Activated naive CD4-positive, alpha-beta T cell treated with Interleukin-2 at 50 U/mL for 16 hours (primary cell): ENCODE measurements at places on chromosomes 2 and 18.
A peak's percentile ranks its signal among the peaks of the same experiment; 100 is the strongest.

- no peak for DNase-seq
Observed at GRCh38 chr2:218855305-218856166, 4.1 kb upstream of the WNT6 start.

DNA sequence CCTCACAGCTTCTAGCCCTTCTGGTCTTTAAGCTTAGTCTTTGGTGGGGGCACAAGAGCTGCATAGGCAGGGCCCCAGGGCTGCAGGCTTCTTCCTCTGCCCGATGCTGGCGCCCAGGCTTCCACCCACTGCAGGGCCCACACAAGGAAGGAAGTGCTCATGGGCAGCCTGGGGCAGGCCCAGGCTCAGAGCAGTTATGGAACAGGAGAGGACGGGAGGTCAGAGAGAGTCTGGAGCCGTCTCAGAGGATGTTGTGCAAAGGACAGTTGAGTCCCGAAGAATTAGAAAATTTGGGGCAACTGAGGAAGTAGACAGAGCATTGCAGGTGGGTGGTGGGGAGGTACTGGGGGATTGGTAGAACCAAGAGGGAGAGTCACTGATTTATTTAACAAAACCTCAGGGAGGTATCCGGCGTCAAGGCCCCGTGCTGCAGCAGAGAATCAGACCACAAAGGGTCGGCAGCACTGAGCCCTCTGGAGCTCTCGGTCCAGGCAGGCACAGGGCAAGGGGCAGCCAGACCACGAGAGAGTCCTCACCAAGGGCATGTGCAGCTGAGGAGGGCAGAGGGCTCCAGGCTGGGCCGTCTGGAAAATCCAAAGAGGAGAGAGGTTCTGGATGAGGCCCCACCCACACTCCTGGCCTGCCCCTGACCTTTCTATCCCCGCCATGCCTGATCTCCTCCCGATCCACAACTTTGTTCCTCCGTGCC is 110.8 kb upstream of the GLI2 start:
- no peak for DNase-seq

DNA sequence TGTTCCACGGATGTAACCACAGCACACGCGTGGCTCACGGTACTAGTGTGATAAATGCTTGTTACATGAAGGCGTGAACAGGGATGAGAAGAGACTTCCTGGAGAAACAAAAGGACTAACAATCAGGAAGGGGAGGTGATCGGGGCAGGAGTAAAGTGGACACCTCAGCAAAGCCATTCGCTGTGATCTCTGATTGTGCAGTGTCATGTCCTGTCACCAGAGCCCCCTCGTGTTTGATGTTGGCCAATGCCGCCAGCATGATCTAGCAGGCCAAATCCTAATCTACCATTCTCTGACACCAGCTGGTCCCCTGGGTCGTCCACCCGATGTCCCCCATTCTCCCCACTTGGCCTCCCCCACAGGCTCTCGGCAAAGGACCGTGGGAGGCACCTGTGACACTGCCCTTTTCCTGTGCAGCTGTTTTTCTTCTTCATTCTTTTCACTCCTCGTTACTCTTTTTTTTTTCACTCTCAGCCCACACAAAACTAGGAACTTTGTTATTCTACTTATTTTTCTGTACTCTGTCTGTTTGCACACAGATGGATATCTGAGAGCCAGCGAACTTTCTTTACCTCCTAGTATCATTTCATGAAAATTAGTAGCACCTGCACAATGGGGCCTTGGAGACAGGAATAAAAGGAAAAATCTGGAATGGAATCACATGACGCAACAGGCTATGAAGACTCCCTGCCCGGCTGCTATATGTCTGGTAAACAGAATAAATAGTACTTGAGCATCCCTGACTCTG is 146.8 kb downstream of the TGIF1 start:
- peak; percentile 66 for DNase-seq

- DNase-seq, result no peak
Observed at GRCh38 chr18:51123481-51123880, 74.0 kb downstream of the MEX3C start.

- no peak for DNase-seq
Observed at GRCh38 chr2:15298770-15299169, 262.4 kb downstream of the NBAS start.

- no peak for DNase-seq
Observed at GRCh38 chr18:58993260-58993659, 128.6 kb downstream of the ZNF532 start.

DNA sequence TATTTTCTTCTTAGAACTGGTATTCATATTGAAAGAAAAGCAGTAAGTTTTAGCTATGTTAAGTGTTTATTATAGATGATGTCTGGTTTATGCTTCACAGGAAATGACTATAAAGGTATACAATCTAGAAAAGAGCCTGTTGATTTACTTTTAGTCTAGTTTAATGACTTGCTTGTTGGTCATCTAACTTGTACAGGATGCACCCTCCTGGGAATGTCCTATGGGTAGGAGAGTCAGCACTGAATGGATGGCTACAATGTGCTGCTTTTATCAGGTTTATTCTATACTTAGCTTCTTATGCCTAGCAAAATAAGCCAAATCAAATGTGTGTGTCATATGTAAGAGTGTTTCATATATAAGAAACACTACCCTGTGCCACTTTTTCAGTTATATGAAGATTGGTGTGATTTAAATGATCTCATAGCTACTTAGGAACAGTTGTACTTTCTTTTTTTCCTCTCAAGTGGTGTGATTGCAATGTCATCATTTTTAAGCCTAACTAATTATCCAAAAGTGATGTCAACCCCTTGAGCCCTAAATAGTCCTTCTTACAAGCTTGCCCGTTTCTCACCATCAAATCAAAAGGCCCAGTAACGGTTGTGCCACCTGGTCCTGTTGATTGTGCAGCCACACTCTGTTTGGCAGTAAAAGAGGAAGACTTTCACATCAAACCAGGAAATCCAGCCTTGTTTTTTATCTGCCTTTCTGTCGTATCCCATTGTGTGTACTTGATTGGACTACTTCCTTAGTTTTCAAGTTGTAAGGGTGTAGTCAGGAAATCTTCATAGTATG is 176.0 kb downstream of the DIS3L2 start:
- no peak for DNase-seq

- DNase-seq, result no peak
Observed at GRCh38 chr2:102672107-102672776, 52.9 kb downstream of the SLC9A2 start.

- DNase-seq, result peak; percentile 13
Observed at GRCh38 chr2:180980943-180981911, 822 bp downstream of the UBE2E3 start.
